Fibroblast of skin of scalp (primary cell): ENCODE measurements at places on chromosomes 4 and X.

DNA sequence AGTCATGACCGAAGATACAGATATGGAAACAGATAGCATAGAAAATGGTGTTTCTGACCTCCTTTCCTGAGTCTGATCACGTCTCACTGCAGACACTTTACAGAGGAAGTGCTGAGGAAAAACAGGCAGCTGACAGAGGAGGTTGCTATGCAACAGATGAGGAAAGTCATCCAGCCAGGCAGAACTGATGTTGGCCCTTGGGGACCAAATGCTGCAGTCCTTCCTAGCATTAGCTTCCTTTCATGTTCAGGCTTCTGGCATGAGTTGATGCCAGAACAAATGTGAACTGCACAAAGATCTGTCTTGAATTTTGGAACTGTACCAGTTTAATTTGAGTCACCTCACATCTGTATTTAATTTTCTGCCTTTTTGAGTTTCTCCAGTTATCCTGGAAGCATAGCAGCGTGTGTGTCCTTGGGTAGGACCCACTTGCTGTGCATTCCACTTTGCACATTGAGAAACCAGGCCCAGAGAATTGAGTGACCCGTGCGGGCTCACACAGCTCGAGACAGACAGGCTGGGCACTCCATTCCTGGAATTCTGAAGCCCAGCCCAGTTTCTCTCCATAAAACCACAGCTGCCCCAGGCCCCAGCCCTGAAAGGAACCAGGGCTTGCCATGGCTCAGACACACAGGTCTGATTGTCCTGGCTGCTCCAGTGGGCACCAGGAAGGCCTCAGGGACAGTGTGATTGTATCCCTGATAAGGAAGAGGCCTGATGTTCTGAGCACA lies 1.4 kb upstream of the MAGED1 start:
- peak; percentile 94 for DNase-seq

GRCh38 chrX:40158036-40158706 lies 60.4 kb upstream of the BCOR start:
- peak; percentile 51 for DNase-seq

DNA sequence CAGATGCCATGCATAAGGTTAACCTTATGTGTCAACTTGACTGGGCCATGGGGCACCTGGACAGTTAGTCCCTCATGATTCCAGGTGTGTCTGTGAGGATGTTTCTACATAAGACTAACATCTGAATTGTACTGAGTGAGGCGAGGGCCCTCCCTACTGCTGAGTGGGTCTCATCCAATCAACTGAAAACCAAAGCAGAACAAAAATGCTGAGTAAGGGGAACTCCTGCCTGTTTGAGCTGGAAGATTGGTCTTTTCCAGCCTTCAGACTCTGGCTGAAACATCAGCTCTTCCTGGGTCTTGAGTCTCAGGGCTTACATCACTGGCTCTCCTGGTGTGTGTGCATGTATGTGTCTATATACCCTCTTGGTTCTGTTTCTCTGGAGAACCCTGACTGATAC lies 13.8 kb downstream of the NELFA start:
- DNase-seq: no peak

- DNase-seq: no peak
Measured at GRCh38 chr4:80091688-80092087, 18.7 kb upstream of the ANTXR2 start.

DNA sequence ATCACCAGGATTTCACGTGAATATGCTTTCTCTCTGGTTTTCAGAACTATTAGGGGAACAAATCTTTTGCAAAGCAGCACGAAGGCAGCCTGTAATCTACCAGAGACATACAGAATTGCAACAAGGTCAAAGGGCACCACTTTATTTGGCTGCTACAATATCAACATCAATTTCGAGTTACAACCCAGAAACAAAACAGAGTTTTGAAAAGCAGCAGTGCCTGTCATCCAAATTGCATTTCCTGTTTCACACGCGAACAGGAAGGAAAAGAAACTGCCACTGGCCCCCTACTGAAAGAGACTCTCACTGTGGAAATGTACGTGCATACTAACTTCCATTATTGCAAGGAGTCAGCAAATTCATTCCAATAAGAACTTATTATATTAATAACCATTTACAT lies 17.1 kb upstream of the C1QTNF7 start:
- DNase-seq: no peak

- DNase-seq: no peak
Measured at GRCh38 chrX:24189490-24189889, 40.0 kb downstream of the ZFX start.
